ENCODE measurements at places on chromosomes 12 and 14. TPM values are rescaled to one million over a fixed set of nuclear protein-coding genes. Genes with fewer than 3 reads are reported as not detected.

GRCh38 chr12:111313833-111314259 lies 55.0 kb downstream of the PHETA1 start:
- DNase-seq, result peak; percentile 51

GRCh38 chr12:89345376-89345775 lies 6.9 kb downstream of the DUSP6 start:
- no peak for DNase-seq

DNA sequence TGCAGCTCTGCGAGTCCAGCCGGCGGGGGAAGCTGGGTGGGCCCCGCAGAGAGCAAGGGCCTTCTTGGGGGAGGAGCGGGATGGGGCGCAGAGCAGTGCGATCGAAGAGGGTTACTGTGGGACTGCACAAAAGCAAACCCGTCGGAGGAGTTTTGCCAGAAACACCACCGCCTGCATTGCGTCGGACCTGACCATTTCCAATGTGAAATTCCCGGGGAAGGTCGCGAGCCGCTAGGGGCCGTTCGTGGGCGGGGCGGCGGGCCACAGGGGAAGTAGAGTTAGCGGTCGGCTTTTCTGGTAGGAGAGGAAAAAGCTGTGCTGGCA lies 333 bp upstream of the KCNA1 start:
- DNase-seq, result no peak

- DNase-seq, result no peak
These were observed 248.3 kb upstream of the LRIG3 start for GRCh38 chr12:59168647-59169046.

GRCh38 chr14:75303381-75303789 lies 24.8 kb downstream of the FOS start:
- DNase-seq, result peak; percentile 77

GRCh38 chr12:4421590-4422031 lies 24.0 kb downstream of the FGF6 start:
- no peak for DNase-seq

Gene TAS2R8
- total RNA-seq, result not detected

Gene SLCO1C1
- 0.09 TPM for total RNA-seq
